ENCODE measurements at places on chromosomes 2 and 18.

- DNase-seq = no peak
Observed at GRCh38 chr2:241350878-241351639, 5.0 kb upstream of the FARP2 start.

DNA sequence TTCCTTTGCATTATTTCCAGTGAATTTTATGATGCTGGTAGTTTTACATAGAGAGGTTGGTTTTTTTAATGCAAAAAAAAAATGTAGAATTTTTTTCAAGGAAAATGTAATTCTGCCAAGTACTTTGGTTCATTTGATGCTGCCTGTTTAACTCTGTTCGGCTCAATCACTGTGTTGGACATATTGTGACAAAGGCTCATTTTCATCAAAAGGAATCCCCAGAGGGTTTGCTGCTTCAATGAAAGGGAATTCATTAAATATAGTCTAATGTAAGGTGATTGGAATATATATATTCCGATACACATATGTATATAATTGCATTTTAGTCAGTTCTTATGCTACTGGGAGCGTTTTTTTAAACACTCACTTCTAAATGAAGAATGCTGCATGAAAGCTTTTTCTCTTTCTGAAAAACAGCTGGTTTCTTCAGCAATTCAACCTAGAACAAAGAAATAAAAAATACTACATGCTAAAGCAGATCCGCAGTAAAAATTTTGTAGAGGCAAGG, 314.6 kb upstream of the VWC2L start:
- no peak for DNase-seq

DNA sequence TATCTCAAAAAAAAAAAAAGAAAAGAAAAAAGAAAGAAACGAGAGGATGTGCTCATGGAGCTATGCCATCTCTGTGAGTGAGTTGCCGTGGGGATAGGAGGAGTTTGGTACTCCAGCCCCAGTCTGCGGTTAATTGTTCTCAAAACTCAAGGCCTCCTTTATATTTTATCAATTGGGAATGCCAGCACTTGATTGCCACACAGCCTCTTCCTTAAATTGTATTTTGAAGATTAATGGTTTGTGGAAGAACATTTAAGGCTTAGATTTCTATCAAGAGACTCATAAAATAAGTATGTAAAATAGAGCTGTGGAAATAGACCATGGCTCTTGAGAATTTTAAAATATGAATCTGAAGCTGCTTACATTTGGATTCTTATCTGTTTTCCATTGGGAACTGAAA, 29.8 kb downstream of the KCNE4 start:
- DNase-seq = no peak

GRCh38 chr2:43222475-43223309, 3.7 kb downstream of the ZFP36L2 start:
- DNase-seq = no peak

- no peak for DNase-seq
Observed at GRCh38 chr18:3761266-3761665, 311.3 kb downstream of the TGIF1 start.

- DNase-seq = no peak
Observed at GRCh38 chr18:45243340-45244110, 371.8 kb upstream of the SLC14A2 start.

DNA sequence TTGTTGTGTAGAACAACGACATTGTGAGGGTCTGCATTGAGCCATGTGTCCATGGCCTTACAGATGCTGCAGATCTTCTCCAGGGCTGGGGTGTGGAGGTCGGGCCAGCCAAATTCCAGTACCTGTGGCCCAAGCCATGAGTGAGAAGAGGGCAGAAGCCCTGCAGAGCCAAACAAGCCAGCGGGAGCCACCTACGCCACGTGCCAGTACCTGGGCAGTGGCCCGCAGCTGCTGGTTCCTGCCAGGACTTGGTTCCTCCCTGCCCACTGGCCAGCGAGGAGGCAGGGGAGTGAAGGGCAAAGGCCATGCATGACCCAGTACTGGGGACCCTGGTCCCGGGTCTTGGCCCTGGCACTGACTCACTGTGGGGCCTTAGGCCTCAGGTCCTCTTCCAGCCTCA, 109.4 kb downstream of the TNS1 start:
- DNase-seq = no peak

DNA sequence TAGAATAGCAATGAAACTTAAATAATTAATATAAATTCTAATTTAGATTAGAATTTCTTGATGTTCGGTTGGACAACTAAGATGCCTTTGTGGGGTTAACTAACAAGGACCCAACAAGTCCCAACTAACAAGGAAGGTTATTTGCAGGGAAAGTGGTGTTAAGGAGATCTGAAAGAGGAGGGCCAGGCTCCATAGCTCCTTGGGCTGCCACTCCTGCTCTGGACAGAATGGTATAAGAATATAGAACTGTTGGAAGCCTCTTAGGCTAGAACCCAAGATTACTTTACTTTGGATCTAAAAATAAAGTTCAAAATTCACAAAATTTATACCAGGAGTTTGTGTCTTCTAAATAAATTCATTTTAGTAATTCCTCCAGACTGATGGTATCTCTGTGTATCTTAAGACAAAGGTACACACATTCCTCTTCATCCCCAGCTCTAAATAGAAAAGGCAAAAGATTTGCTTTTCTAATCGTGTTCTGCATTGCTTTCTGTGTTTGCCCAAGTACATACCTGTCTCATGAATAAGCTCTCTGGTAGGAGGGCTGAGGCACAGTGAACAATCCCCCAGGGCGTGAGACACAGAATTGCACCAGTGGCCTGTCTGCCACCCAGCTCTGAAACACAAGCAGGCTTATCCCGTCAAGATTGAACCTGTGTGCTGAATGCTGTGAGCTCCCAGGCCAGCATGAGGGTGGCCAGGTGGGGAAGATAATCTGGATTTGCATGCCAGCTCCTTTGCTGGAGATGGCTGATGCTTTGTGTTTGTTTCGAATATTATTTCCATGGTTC, 176.0 kb downstream of the ACKR3 start:
- no peak for DNase-seq

DNA sequence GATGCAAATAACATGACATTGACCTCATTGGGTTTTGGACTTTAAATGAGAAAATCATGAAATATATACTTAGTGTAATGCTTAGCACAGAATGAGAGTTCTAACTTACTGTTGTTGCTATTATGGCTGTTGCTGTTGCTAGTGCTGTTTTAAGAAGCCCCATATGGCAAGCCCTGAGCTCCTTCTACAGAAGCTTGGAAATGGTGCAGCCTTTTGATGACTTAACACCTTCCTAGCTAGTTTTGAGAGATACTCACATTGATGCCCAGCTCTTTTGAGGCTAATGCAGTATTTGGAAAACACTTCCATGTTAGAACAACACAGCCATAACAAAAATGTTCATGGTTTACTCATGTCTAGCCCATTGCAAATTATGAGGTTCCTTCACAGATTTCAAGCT, 30.9 kb downstream of the OSR1 start:
- no peak for DNase-seq

- no peak for DNase-seq
Observed at GRCh38 chr2:18378020-18378653, 182.3 kb downstream of the RDH14 start.

- no peak for DNase-seq
Observed at GRCh38 chr2:209463835-209464234, 40.0 kb downstream of the MAP2 start.

DNA sequence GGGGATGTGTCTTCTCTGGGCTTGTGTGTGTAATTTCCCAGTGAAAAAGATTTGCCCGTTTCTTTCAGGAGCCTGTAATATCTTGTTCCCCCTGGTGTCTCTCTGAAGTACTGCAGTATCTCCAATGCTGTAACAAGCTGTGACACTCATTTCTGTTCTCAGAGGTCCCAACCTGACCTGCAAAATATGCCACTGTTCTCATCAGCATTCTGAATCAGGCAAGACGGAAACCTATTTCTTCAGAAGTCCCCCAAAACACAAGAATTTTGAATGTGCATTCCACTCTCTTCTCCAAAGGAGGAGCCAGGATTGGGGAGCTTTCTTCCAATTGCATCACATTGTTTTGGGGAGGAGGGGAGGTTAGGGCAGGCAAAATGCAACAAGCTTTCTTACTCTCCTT, 77.0 kb upstream of the CNGA3 start:
- no peak for DNase-seq

GRCh38 chr2:229665158-229665557, 49.2 kb downstream of the DNER start:
- DNase-seq = no peak

DNA sequence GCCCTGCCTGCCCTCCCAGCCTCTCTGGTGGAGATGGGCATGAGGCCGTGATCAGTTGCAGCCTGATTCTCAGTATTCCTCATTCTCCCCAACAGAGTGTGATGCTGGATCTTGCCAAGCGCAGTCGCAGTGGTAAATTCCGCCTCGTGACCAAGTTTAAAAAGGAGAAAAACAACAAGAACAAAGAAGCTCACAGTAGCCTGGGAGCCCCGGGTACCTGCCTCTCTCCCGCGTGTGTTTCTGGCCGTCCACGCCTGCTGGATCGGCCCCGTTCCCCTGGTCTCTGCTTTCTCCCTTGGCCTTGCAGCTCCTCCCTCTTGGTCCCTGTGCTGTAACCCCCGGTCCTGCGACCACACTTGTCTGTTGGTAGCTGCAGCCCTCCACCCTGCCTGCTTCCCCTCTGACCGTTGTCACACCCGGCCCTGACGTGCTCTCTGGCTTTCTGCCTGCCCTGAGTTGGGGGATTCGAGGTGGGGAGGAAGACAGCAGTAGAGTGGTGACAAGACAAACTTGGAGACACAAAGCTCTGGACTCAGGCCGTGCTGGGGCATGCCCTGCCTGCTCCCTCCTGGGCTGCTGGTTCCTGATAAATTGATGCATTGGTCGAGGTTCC, 99.5 kb downstream of the USP40 start:
- DNase-seq = no peak

- DNase-seq = no peak
Observed at GRCh38 chr2:234691968-234692955, 195.4 kb upstream of the ARL4C start.

DNA sequence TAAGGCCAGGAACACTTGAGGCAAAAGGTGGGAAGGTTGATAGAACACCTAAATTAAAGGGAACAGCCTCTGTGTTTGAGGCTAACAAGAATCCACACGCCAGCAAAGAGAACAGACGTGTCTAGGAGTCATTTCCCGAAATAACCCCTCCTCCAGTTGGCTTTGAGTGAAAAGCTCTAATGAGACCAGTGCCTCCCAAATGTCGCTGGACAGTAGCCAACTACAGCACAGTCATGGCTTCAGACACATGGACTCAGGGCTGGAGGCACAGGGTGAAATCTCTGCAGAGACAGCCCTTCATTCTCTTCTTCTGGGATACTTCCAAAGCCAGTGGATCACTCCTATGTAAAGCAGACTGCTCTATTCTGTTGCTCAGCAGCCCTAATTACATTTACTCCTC, 49.6 kb downstream of the SOWAHC start:
- no peak for DNase-seq

- DNase-seq = no peak
Observed at GRCh38 chr2:192634557-192634956, 439.8 kb upstream of the TMEFF2 start.

GRCh38 chr2:215847056-215847455, 166.3 kb downstream of the MREG start:
- no peak for DNase-seq

DNA sequence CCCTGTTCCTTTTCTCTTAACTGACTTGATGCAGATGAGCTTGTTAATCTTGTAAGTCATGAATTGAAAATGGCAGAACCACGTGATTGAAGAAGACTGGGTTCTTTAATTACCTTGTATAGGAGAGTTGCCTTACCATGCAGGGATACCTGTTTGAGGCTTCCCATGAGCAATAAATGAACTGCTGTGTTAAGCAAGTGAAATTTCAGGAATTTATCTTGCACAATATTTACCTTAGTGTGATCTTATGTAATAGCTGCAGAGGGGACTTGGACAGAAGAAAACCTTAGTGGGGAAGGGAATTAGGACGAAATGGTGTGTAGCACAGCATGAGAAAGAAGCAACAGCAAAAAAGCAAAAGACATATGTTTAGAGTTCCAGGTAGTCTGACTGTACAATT, 384.0 kb upstream of the TMEFF2 start:
- DNase-seq = no peak

- DNase-seq = no peak
Observed at GRCh38 chr18:45997700-45998151, 30.6 kb upstream of the EPG5 start.

Data from activated CD4-positive, alpha-beta T cell treated with anti-CD3 and anti-CD28 coated beads for 1 hour (primary cell).